ENCODE measurements at places on chromosomes 13 and 19.
A peak's percentile ranks its signal among the peaks of the same experiment; 100 is the strongest.

GRCh38 chr19:54573330-54573872 is at the start of gene LILRA2:
TSS of gene LILRA2 (plus strand) at chr19:54573790. CDS start at chr19:54573879, 89 bp downstream.
- no peak for DNase-seq

- peak; percentile 96 for DNase-seq
These were observed 10.2 kb downstream of the STAP2 start for GRCh38 chr19:4328243-4328990.

DNA sequence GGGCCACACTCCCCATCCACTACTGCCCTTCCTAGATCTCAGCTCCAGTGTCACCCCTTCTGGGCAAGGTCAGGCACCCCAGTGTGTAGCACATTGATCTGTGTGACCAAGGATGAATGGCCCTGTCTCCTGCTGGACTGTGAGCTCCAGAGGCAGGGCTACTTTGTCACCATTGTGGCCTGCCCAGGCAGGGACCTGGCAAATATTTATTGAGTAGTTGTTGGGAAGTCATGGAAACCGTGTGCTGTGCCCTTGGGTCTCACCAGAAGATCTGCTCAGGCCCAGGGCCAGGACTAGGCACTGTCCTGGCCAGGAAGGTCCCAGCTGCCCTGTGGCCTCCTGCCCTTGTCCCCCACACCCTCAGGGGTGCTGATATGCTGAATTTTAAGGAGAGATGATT is 10.5 kb downstream of the NACC1 start:
- DNase-seq = no peak

GRCh38 chr13:102309110-102309509 is 92.7 kb downstream of the FGF14 start:
- DNase-seq = no peak

GRCh38 chr19:5694167-5694955 is 4.3 kb downstream of the RPL36 start:
- no peak for DNase-seq

DNA sequence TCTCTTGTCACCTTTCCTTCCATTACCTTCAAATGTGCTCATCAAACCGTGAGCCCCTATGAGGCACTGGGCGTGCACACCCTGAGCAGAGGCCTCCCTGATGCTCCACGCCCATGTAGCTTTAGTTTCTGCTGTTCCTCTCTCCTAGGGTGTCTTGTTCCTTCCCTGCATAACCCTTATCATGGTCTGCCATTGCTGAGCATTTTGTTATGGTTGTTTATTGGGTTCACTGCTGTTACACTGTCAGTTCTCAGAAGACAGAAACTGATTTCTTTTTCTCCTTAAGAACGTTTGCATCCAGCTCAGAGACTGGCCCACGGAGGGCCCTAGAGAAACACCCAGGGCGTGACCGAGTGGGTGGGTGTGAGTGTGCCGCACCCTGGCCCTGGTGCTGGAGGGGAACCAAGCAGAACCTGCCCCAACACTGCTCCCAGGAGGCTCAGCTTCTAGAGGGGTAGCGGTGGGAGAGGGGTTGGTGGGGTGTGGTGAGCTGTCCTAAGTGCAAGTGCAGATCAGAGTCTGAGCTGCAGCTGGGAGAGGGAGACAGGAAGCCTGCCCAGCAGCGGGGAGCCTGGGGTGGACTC is 61.4 kb upstream of the URI1 start:
- no peak for DNase-seq

- no peak for DNase-seq
These were observed 7.2 kb downstream of the SSBP4 start for GRCh38 chr19:18426416-18426767.

DNA sequence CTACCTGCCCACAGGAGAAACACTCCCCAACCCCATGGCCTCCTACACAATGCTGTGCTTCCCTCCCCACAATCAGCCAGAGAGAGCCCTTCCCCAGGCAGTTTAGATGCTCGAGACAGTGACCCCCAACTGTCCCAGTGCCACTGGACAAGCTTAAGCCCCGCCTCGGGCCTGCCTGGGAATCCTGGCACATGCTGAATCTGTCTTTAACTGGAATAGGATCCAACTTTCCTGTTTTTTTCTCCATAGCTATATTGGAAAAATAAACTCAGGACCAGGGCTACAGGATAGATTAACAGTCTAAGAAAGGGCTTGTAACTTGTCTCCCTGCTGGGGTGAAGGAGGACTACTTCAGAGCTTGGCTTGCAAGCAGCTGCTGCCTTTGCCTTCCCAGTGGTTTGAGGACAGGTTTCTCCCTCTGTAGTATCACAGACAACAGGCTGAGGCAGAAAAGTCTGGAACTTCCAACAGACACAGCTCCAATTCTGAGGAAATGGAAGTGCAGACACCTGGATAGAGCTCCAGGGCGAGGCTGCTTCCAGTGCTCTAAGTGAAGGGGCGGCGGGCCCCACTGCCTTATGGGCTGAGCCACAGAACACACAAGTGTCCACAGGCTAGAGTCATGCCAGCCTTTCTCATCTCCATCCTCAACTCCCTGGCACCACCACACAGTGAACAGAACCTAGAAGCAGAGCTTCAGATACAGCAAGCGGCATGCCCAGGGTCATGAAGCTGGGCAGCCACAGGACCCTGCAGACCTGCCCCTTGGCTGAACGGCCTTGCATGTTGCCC is 228.3 kb downstream of the TUBA3C start:
- DNase-seq = no peak

- no peak for DNase-seq
These were observed 44.6 kb upstream of the GPR183 start for GRCh38 chr13:99351772-99352171.

- no peak for DNase-seq
These were observed 434.5 kb downstream of the OLFM4 start for GRCh38 chr13:53463106-53463505.

DNA sequence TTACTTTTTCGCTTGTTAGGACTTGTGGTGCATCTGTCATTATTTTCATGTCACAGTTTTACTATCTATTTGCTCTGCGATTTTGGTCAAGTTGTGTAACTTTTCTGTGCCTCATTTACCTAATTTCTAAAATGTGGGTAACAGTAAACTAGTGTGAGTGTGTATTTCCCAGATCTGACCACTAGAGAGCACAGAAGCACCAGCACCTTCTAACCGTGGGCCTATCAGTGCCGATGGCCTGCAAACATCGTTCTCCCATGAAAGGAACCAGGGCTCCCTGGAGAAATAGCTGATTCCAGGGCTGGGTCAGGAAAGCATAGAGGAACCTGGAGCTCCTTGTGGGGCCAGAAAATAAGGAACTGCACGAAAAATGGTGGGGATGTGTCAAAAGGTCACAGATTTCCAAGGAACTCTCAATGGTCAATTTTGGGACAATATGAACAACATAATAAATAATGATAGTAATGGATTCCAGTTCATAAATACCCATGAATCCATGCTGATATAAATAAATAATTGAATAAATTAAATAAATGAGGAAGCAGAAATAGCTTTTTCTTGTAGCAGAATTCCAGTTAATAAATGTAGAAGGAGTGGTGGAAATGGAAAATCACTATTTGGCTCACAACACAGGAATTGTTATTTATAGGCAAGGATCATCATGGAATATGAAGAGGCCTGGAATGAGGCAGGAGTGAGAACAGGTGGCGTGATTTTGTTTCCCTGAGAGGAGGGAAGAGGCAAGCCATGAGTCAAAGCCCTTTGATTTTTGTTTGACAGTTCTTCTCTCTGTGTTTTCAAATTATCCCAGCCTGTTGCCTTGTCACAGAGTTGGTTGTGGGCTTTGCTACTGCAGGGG is 31.1 kb downstream of the CEACAM8 start:
- peak; percentile 71 for DNase-seq

DNA sequence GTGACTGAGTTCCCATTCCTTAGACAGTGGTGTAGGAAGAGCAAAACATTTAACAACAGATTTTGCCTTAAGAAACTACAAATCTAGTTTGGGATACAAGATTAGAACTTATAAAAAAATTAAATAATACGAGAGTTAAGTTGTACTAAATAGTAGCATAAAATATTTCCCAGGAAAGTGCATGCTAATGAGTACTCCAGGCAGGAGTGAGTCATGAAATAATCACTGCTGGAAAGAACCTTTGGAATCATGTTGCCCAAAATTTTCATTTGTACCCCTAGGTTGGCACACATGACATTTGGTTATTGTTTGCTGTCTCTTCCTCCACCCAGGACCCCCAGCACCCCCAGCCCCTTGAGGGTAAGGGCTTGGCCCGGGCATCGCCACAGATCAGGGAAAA is 26.3 kb upstream of the KL start:
- peak; percentile 39 for DNase-seq

GRCh38 chr19:55325172-55325571 is at the start of gene TMEM150B:
TSS of gene TMEM150B (minus strand) at chr19:55325341. CDS start at chr19:55321036, 4,305 bp downstream.
- no peak for DNase-seq

- DNase-seq = peak; percentile 95
These were observed at the start of gene ZNF530 for GRCh38 chr19:57599761-57600383. TSS of gene ZNF530 (plus strand) at chr19:57599885. CDS start at chr19:57604346, 4,461 bp downstream.

DNA sequence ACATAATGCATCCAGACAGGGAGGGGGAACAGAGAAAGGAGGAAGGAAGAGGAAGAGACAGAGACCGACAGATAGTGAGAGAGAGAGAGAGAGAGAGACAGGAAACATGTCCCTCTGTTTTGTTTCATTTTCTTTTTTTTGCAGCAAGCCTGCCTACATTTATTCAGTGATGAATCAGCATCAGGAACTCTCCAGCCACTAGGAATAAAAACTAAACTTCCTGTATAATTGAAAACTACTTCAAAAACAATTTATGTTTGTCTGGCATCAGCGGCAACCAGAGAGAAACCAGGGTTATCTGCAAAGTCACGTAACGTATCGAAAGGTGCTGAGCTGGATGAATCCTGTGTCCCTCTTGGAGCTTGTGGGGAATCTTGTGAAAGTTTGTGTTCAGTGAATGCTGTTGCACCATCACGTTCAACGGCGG is 148.6 kb upstream of the SOX21 start:
- peak; percentile 8 for DNase-seq

DNA sequence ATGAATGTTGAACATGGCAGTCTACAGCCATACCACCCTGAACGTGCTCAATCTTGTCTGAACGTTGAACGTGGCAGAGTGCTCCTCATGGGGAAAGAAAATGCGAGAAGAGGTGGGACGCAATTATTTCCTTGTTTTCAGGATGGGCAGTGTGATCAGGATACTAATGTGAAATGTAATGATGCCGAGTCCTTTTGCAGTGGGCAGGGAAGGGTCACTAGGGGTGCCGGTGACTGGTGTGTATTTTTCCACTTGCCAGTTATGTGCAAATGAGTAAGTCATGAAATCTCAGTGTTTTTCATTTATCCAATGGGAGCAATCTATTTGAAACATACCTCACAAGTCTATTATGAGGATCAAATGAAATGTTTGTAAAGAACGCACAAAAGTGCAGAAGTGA is 84.8 kb downstream of the LNX2 start:
- no peak for DNase-seq

DNA sequence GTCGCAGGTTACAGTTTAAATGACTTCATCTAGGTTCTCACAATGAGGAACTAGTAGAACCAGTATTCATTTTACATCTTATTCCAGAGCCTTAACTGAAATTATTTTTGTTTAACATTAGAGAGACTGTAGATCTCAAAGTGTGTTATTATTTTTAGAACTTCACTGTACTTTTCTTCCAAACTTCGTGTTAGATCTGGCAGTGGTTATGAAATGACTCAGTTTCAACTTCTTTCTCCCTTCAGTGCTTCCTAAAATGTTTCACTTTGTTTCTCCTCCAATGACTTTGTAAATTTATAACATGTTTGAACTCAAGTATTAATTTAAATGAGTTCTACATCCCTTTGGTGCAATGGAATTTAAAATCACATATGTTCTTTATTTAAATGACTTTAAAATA is 139.3 kb downstream of the PCDH9 start:
- no peak for DNase-seq

DNA sequence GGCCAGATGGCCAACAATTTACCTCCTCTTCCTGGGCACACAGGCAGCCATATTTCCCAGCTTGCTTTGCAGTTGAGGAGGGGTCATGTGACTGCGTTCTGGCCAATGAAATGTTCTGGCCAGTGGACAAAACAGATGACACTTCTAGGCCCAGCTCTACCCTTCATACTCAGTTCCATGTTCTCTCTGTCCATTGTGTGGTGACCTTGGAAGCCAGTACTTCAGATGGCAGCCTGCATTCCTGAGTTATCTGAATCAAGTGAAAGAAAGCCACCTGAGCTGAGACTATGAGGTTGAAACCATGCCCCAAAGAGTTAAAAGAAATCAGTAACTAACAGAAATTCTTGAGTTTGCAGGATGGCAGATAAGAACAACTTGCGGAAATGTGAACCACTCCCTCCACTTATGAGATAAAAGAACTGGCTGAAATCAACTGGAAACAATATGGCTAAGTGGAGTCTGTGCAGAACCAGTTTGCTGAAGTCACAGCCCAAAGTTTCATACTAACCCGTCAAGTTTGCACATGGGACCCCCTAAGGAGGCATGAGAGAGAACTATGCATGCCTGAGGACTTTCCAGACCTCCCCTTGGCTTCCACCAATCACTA is 8.1 kb downstream of the FAM187B start:
- DNase-seq = no peak

DNA sequence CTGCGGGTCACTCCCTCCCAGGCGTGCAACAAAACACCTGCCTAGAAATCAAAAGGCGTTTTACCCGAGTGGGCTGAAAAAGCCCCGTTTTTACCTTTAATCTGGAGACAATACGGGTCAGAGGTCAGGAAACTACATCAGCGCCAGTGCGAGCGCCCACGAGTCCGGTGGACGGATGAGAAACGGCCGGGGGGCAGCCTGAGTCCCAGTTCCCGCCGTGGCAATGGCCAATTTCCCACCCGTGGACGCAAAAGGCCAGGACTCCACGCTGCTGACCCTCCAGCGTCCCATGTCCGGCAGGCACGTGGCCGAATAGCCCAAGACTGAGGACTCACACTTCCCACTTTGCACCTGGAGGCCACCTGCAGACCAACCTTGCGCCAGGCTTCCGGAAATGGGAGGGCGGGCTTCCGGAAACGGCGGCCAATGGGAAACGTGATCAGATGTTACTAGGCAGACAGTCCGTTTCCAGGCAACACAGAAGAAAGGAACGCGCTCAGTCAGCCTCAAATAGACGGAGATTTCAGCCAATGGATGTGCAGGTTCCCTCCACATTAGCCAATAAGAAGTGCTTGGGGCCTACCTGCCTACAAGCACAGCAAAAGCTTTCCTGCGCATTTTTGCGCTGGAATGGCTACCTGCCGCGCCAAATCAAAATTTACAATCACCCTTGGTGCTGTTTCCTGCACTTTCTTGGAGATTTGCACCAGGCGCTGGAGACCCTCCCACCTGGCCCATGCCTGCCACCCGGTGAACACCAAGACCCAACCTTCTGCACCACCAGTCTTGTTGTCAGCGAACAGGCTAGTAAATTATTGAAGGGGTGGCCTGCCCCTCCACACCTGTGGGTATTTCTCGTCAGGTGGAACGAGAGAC is 47.4 kb downstream of the ZFP14 start:
- DNase-seq = peak; percentile 97

- DNase-seq = no peak
These were observed 887.3 kb downstream of the DIAPH3 start for GRCh38 chr13:59276436-59276835.
